ENCODE measurements at places on chromosomes 13 and 19.

GRCh38 chr13:109869312-109870237, 83.2 kb upstream of the IRS2 start:
- DNase-seq, result peak; percentile 99

DNA sequence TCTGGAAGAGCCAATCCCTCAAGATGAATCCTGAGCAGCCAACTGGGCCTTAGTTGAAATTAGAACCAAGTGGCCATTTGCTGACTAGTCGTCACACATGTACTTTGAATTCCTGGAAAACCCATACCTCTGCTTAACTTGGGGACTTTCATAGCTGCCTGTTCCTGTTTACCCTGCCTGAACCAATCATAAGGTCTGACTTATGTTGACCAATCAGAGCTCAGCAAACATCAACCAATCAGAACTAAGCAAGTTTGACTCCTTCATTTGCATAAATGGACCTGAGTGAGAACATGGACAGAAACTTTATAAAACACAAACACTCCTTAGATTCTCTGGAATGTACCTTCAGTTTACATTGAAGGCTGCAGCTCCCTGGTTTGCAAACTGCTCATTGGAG, 50.8 kb downstream of the LATS2 start:
- no peak for DNase-seq

DNA sequence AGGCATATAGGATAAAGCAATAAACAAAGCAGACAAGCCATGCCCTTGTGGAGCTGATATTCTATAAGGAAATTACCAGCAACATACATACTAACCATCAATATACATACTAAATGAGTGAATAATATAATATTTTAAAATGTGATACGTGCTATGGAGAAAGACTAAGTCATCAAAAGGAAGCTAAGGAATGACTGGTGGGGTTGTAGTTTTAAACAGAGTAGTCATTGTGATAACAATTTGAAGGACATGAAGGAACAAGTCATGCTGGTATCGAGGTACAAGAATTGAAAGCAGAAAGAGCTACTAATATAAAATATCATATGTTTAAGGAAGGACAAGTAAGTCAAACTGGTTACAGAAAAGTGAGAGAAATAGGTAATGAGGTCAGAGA, 894.9 kb upstream of the PCDH9 start:
- no peak for DNase-seq

GRCh38 chr13:27236478-27236877, 14.9 kb upstream of the RPL21 start:
- DNase-seq, result no peak

- no peak for DNase-seq
Measured at GRCh38 chr19:6412447-6413091, 12.0 kb downstream of the KHSRP start.

DNA sequence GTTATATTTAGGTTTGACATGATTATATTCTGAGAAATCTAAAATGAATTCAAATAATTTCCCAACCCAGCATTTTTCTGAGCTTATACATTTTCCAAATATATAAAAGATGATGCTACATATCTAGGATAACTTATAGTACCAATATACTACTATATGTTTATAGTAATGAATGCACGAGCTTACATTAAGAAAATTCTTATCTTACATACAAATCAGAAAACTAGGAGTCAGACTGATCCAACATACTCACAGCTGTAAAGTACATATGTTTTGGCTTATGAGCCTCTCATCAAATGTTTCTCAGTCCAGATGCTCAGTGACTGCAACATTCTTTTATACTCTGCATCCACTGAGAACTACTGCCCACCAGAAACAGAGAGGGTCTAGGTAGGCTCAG, 491.3 kb upstream of the KLF12 start:
- no peak for DNase-seq

GRCh38 chr13:79406597-79406908, 498 bp upstream of the RBM26 start:
- no peak for DNase-seq

All from NCI-H1105 treated with DMSO at 0.1 percent for 48 hours (cell line).